ENCODE measurements at places on chromosomes 6 and 20.

GRCh38 chr6:33201147-33201545, 479 bp downstream of the SLC39A7 start:
- no peak for DNase-seq

DNA sequence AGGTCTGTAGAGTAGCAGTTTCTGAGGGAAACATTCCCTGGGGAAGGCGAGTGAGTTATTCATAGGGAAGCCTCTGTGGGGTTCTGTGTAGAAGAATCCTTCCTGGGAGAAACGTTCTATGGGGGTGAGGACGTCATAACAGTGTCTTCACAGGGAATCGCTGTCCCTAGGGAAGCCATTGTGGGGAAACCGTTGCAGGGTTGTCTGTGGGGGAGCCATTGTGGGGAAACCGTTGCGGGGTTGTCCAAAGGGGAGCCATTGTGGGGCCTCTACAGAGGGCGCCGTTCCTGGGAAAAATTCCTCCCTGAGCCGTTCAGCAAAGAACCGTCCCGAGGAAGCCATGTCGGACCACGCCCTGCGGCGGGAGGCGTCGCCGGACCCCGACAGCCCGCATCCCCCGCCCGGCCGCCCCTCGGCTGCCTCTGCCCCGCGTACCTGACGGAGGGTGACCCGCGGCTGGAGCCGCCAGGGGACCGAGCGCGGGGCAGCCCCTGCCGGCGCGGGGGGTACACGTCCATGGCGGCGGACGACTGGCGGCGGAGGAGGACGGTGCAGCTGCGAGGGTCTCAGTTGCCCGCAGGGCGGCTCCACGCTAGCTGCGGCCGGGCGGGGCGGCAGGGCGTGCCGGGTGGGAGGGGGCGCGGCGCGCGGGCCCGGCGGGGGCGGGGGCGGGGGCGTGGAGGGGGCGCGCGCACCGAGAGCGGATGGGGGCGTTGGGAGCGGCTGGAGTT, at the start of gene DNAAF9:
Gene DNAAF9, minus strand, starts transcription at position 630 of the 731 bp plus-strand sequence. Its CDS starts 112 bp downstream, at position 518.
- peak; percentile 40 for DNase-seq

DNA sequence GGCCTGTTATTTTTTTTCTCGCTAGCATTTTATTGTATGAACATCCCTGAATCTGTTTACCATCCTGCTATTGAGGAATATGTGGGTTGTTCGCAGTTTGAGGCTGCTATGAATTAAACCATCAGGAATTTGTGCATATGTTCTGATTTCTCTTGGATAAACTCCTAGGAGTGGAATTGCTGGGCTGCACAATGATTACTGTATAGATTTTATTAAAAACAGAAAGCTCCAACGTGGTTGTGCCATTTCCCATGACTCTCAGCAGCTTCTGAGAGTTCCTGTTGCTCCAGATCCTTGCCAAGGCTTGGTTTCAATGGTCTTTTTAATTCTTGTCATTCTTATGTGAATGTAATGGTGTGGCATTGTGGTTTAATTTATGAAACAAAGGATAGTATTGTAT, 75.1 kb downstream of the EDN3 start:
- no peak for DNase-seq

- no peak for DNase-seq
These were observed 833 bp downstream of the RAB5IF start for GRCh38 chr20:36606158-36607066.
